ENCODE measurements at places on chromosomes 5 and 9.
A peak's percentile ranks its signal among the peaks of the same experiment; 100 is the strongest.

DNA sequence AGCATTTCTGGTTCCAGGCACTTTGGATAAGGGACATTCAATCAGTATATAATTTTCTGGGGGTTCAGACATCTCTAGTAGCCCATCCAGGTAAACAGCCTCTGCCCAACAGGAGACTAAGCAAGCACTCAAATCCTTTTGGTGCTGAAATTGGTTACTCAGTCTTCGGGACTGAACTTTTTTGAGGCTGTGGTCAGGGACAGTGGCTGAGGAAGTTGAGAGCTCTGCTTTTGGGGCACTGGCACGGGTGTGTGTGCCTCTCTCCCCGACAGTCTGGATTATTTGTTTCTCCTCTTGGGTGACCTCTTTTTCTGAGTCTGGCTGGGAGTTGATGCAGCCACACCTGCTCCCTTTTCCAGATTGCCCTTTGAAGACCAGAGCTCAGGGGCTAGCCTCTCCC, 47.6 kb downstream of the ACER2 start:
- DNase-seq: no peak

- DNase-seq: no peak
These were observed 625.5 kb downstream of the CHSY3 start for GRCh38 chr5:130529511-130530485.

GRCh38 chr5:135537271-135537670, 1.5 kb upstream of the NEUROG1 start:
- no peak for DNase-seq

GRCh38 chr5:134561871-134562296, 36.4 kb downstream of the JADE2 start:
- DNase-seq: peak; percentile 70

DNA sequence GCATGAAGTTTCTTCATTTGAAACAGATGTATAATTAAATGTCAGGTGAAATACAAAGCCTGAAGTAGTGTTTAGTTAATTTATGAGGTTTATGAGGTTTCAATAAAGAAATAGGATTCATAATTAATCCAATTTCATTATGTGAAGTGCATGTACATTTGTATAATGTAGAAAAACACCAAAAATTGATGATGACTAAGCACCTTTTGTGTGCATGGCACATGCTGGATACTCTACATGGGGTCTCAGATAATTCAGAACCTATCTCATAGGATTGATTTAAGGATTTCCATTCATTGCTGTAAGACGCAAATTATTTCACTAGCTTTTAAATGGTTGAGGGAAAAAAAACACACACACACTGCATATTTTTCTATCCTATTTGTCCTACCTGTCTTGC, 143.9 kb downstream of the ESM1 start:
- no peak for DNase-seq

- no peak for DNase-seq
These were observed 33.0 kb downstream of the ITK start for GRCh38 chr5:157213527-157214243.

DNA sequence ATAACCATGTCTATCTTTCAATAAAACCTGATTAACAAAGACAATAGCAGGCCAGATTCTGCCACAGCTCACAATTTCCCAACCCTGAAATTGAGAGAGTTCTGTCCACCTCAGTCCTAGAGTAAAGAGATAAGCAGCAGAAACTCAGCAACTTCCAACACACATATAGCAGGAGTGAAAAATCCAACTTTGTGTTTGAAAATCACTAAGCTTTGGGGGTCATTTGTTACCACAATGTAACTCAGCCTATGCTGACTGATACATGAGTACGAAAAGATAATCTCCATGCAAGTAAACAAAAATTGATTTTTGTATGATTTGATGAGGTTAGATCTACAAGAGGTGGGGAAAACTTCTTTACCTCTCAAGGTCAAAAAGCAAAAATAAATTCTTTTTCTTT, 231.0 kb upstream of the DAPK1 start:
- DNase-seq: no peak

GRCh38 chr5:161786686-161787085, 61.2 kb upstream of the GABRA1 start:
- no peak for DNase-seq

DNA sequence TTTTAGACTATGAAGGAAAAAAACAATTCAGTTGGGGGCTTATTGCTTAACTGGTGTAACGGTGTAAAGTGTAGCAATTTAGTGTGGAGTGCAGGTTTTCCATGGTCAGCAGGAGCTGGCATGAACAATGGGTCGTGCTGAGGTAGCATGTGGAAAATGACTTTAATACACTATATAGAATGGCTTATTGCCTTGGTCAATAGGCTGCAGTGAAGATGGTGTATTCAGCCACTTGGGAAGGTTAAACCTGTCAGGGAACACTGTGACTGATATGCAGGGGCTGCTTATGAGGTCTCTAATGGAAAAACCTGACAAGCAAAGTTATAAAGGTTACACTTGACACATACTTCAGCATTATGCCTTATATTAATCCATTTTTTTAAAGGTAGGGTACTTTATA, 764.7 kb upstream of the ARRDC3 start:
- DNase-seq: no peak

DNA sequence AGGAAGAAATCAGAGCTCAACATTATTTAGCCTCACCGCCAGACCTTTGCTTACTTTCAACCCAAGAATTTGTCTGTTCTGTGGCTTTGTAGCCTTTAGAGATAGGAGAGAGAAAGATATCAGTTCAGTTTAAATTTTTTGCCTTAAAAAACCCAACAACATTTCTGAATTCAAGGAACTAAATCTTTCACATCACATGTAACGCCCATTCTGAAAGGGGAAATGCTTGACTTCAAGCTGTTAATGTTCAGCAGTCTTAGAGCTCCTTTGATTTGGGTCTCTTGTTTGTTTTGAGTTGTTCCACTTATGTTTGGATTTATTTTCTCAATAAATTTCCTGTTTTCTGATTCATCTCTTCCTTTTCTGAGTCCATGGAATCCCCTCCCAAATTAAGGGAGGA, 294.5 kb downstream of the ARHGAP26 start:
- DNase-seq: no peak

GRCh38 chr9:108755979-108756378, 99.8 kb downstream of the ACTL7B start:
- DNase-seq: no peak

- no peak for DNase-seq
These were observed 1.8 kb upstream of the MACROH2A1 start for GRCh38 chr5:135400866-135401265.

- peak; percentile 31 for DNase-seq
These were observed 130.1 kb downstream of the GAPVD1 start for GRCh38 chr9:125391704-125392103.

Data from fibroblast of lung (primary cell).